ENCODE measurements at places on chromosomes 4 and X. TPM values are rescaled to one million over a fixed set of nuclear protein-coding genes. Genes with fewer than 3 reads are reported as not detected.

DNA sequence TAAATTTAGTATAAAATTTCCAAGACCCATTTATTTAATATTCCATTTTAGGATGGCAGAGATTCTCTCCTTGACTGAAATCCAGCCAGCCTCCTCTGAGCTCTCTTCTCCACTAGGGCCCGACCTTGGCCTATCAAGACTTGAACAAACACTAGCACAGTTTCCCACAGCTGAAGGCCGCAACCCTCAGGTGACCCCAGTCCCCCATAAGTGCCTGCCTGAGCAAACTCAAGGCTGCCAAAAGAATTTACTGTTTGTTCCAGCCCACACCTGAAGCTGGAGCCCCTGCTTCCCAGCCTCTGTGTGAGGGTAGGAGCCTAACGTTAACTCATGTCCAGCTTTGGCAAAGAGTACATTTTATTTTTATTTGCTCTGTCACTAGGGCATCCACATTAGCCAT lies 629.0 kb upstream of the ZFP42 start:
- H3K4me1 ChIP-seq, result no peaks in the 10 kb centered on the region
- no peak overlapping the region for H3K27ac ChIP-seq
- H3K27me3 ChIP-seq, result no peaks in the 10 kb centered on the region

The METTL14 gene
- 46.2 TPM for total RNA-seq

The GAGE12E gene
- total RNA-seq, result not detected

- peak; percentile 60 for DNase-seq
- peak overlapping the region; percentile 74 for H3K4me3 ChIP-seq
Observed at GRCh38 chr4:47836641-47837093, 1.2 kb downstream of the CORIN start.

GRCh38 chr4:138775890-138776289 lies 239.7 kb upstream of the NOCT start:
- no peaks in the 10 kb centered on the region for H3K36me3 ChIP-seq
- no peaks in the 10 kb centered on the region for H3K27me3 ChIP-seq
- no peak for DNase-seq
- H3K27ac ChIP-seq, result no peak overlapping the region
- H3K4me1 ChIP-seq, result no peaks in the 10 kb centered on the region

The GABRE gene
- not detected for total RNA-seq

DNA sequence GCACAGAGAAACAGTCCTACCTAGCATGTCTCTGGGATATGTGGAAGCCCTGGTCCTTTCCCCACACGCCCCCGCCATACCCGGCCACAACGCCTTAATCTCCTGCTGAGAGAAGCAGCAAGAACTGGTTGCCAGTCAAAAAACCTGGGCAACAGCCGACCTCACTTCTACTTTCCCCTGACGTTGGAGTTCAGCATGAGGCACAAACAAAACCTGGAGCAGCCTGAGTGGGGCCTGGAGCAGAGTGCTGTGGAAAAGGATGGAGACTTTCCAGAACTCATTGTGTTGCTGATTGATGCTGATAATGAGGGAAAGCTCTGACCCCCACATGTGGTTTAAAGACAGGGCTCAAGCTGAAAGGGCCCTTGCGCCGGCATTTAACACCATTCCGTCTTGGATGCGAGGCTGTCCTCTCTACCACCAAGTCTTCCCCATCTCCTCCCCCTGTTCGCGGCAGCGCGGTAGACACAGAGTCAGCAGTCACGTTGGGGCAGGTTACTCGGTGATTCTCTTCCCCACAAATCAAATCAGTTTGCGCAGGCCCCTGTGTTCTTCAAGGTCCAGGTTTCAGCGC lies 666 bp downstream of the CCDC158 start:
- no peak for DNase-seq
- H3K36me3 ChIP-seq, result no peaks in the 10 kb centered on the region
- H3K4me3 ChIP-seq, result no peak overlapping the region
- H3K27me3 ChIP-seq, result peaks cover 23% of the 10 kb centered on the region

The AMELX gene
- total RNA-seq, result not detected

The SORCS2 gene
- 0.10 TPM for total RNA-seq

The NXF2 gene
- not detected for total RNA-seq

DNA sequence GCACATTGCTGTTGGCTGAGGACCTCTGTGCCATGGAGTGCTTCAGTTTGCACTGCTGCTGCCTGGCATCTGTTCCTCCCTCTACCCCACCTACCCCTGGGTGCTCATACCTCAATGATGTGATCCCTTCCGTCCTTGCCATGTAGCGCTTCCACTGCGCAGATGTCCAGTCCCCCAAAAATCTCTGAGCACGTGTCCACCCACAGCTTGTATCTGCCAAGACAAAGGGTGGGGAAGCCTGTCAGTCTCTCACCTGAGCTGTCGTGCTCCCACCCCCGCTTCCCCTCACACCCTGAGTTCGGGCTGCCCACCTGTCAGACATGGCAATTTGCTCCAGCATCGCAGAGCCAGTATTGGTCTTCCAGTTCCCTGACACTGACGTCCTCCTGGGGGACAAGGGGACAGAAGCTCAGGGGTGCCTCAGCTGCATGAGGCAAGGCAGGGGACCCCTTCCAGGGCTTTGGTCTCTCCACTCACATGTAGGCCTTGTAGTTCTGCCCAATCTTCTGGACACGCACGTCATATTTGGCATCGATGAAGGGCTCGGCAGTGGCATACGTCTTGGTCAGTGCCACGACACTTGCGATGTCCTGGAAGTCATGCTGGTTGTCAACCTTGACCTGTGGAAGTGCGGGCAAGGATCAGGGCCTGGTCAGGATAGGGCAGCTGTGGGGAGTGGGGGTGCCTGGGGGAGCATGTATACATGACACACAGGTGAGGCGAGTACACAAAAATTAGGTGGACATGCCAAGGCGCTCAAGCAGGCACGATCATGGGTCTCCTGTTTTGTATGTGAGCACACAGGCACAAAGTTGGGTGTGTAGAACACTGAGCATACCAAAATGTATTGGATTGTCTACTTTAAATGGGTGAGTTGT lies 6.0 kb upstream of the TIMP1 start:
- H3K27ac ChIP-seq, result no peak overlapping the region
- H3K27me3 ChIP-seq, result peaks cover 2% of the 10 kb centered on the region
- no peak overlapping the region for H3K4me3 ChIP-seq
- peaks cover 34% of the 10 kb centered on the region for H3K4me1 ChIP-seq
- H3K36me3 ChIP-seq, result peaks cover 11% of the 10 kb centered on the region

DNA sequence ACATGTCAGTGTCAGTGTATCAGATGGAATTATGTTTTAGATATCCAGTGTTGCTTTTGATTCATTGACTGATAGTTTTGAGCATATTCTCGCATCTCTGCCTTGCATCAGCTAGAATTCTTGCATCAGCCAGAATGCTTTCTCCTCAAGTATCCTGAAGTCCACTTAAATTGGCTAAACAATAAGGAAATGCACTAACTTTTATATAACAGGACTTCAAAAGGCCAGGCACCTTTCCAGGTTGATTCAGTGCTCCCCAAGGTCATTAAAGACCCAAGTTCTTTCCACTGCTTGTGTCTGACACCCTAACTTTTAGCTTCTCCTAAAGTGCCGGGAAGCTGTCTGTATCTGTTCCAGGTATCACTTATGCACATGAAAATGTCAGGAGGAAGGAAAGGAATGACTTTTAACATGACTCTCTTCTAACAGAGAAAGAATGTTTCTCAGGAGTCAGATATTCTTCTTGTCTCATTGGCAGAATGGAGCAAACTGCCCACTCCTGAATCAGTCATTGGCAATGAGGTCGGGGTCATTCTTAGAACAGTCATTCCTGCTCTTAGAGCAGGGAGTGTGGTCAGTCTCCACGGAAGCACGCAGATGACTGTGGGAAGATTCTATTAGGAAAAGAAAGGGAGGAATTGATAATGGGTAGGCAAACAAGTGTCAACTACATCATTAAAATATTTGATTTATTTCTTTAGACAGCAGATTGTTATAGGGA lies 92.9 kb upstream of the TLL1 start:
- no peaks in the 10 kb centered on the region for H3K27me3 ChIP-seq
- no peak overlapping the region for H3K27ac ChIP-seq
- no peaks in the 10 kb centered on the region for H3K4me1 ChIP-seq

DNA sequence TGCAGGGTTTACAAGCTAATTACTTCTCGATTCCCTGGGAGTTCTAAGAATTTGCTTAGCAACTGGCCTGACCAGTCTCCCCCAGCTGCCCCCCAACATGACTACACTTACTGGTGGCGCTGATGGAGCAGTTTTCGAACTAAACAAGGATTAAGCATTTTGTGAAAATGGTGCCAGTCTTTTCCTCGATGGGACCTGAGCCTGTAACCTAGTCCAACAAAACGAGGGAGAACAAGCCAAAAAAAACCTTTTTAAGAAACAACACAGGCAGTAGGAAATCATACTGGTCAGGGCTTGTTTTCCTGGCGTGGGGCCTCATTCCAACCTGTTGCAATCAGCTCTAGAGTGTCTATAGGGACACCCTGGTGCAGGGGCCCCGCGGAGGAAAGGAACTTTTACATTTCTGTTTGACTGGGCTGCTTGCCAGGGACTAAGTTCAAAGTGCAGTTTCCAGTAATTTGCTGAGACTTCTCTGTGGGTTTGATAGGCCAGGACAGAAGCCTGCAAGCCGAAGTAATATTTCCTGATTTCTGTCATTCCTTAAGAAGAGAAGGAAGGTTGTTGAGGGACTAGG lies 158.7 kb downstream of the SPRY1 start:
- H3K4me3 ChIP-seq, result no peak overlapping the region
- H3K27ac ChIP-seq, result no peak overlapping the region
- H3K4me1 ChIP-seq, result no peaks in the 10 kb centered on the region
- no peak for DNase-seq
- H3K27me3 ChIP-seq, result peaks cover 5% of the 10 kb centered on the region

DNA sequence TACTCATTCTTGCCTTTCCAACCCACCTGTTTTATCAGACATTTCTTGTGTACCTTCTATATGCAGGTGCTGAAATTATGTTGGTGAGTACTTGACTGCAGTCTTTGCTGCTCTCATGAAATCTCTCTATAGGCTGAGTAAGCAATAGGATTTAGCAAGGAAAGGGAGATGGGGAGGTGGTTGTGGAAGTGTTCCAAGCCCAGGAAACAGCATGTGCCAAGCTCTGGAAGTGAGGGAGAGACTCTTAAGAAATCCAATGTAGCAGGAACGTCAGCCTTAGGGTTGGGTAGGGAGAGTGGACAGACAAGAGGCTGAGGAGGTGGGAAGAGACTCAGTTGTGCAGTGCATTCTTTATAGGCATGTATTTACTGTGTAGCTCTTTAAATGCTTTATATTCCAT lies 5.6 kb downstream of the SEPTIN11 start:
- DNase-seq, result no peak
- peaks cover 26% of the 10 kb centered on the region for H3K27me3 ChIP-seq
- H3K4me3 ChIP-seq, result no peak overlapping the region
- no peak overlapping the region for H3K27ac ChIP-seq

GRCh38 chr4:132565542-132565941 lies 583.6 kb upstream of the PCDH10 start:
- no peaks in the 10 kb centered on the region for H3K4me1 ChIP-seq
- no peak overlapping the region for H3K27ac ChIP-seq
- H3K27me3 ChIP-seq, result no peaks in the 10 kb centered on the region
- no peak overlapping the region for H3K4me3 ChIP-seq
- no peak for DNase-seq

The GLUD2 gene
- total RNA-seq, result 0.63 TPM

The TENT5D gene
- not detected for total RNA-seq

- no peaks in the 10 kb centered on the region for H3K36me3 ChIP-seq
- H3K27ac ChIP-seq, result no peak overlapping the region
- no peaks in the 10 kb centered on the region for H3K4me1 ChIP-seq
- DNase-seq, result no peak
- no peak overlapping the region for H3K4me3 ChIP-seq
- H3K27me3 ChIP-seq, result peaks cover 3% of the 10 kb centered on the region
Observed at GRCh38 chrX:40897718-40898270, 162.5 kb upstream of the MED14 start.

The TAF7L gene
- not detected for total RNA-seq
